ENCODE measurements at places on chromosomes 13 and 19.

- DNase-seq: no peak
Observed at GRCh38 chr19:33150852-33151518, 19.1 kb downstream of the WDR88 start.

DNA sequence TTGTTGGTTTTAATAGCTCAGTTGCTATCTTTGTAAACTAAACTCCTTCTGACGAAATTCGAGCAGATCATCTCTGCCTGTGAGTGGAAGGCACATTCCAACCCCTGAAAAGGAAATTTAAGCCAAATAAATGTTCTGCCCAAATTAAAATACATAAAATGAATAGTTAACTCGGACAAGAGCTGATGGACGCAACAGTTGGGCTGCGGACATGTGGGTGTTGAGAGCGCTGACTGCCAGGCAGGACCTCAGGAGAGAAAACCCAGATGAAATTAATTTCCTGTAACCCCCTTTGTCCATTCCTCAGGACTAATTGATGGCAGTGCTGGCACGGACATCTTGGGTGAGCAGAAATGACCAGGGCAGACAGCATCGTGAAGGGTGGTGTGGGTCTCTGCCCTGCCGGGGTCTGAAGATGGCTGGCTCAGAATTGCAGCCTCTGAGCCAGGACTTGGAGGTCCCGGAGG lies 86.5 kb downstream of the TSHZ3 start:
- DNase-seq: no peak

DNA sequence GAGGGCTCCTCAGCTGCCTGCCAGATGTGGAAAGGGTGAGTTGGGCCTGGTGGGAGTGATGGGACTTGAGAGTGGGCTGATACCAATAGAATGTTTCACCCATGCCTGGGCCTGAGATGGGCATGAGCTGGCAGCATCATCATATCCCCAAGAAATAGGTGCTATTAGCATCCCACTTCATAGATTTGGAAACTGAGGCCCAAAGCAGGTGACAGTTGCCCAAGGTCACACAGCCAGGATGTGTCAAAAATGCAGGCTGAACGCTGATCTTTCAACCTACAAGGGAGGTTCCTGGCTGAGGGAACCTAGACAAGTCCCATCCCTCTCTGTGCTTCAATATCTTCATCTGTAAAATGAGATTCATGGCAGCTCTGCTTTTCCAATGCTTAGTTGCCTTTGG lies 4.6 kb downstream of the SYDE1 start:
- DNase-seq: no peak

DNA sequence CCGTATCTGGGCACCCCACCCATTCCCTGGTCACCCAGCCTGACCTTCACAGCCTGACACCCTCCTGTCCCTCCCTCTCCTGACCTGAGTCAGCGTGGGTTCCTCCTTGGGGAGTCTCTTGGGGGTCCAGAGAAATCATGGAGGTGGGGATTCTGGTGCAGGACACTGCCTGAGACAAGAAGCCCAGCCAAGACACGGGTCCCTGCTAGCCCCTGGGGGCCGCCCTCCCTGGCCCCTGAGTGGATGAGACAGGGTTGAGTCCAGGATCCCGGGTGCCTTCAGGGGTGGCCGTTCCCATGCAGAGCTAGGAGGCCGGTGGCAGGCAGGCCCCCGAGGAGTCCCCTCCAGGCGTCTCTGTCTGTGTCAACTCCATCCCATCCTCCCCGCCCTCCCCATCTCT lies 1.6 kb downstream of the MAP2K7 start:
- DNase-seq: no peak

DNA sequence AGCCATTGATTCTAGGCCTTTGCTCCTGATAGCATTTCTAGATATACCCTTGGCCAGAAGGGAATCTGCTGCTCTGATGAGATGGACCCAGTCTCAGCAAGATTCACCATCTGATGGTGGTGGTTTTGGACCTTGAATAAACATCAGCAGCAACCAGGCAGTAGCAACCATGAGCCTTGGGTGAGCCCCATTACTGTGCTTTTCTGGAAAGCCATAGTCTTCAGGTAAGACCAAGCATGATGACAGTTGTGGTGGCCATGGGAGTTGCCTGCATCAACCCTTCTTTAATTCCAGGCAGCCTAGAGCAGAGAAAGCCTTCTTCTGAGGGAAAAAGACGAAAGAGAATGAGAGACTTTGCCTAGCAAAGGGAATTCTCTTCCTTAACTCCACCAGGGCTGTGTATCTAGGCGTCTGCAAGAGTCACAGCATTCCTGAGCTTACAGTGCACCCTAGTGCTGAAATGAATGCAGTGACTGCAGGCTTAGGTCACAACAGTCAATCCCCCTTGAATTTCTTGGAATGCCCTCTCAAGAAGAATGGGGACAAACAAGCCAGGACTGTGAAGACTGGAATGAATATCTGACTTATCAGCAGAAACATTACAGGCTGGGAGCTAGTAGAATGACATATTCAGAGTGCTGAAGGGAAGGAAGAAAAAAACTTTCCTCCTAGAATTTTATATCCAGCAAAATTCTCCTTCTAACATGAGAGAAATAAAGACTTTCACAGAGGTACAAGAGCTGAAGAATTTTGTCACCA lies 942.4 kb upstream of the PCDH20 start:
- no peak for DNase-seq

DNA sequence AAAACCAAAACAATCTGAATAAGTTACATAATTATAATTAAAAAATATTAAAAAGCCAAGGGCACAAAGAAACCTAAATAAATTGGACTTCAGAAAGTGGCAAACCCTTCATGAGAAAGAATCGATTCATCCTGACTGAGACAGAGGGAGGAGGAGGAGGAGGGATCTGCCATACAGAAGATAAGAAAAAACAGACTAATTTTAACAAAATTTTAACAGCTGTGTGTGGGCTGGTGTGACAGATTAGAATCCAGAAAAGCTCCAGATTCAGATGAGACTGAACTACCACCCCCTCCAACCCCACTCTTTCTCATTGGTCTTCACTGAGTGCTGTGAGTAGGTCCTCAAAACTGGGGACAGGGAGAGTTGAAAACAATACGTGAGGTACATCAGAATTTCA lies 111.5 kb upstream of the HTR2A start:
- DNase-seq: no peak

DNA sequence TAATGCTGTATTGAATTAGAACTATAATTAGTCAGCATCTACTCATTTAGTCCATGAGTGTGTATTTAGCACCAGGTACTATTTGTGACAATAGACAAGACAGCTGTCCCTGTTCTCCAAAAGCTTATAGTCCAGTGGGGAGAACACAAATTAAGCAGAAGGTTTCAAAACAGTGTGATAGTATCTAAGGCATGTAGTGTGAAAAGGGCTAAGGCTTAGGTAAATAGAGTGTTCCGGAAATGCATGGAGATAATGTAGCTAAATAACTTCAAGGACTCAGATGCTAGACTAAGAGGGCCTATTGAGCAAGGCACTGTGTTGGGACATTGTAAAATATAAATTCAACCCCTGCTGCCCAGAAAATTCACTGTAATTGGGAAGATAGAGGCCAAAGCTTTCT lies 144.1 kb upstream of the MIR17HG start:
- no peak for DNase-seq

- no peak for DNase-seq
Observed at GRCh38 chr19:35354898-35355297, 3.4 kb upstream of the FFAR3 start.

GRCh38 chr13:53250977-53251376 lies 222.4 kb downstream of the OLFM4 start:
- no peak for DNase-seq

DNA sequence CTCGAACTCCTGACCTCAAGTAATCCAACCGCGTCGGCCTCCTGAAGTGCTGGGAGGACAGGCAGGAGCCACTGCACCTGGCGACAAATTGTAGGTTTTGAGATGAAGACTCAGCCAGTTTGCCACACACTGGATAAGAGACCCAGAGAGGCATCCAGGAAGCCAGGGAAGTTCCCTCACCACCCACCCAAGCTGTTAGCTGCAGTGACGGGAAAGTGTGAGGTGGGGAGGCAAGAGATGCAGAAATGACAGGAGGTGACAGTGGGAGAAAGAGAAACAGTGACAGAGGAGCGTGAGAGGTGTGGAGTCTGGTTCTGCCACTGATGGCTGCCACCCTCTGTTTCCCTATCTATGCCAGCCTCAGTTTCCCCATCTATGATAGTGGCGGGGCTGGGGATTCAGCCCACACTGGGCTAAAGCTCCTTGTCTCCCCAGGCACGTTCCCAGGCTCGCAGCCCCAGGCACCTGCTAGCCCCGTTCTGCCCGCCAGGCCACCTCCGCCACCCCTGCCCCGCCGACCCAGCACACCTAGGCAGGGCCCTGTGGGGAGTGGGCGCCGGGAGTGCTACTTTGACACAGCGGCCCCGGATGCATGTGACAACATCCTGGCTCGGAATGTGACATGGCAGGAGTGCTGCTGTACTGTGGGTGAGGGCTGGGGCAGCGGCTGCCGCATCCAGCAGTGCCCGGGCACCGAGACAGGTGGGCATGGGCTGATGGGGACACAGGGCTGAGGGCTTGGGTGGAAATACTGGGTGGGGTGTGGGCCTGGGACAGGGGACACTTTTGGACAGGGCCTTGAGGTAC lies 21.0 kb downstream of the LTBP4 start:
- no peak for DNase-seq

- DNase-seq: no peak
Observed at GRCh38 chr19:45646345-45646698, 7.1 kb upstream of the EML2 start.

DNA sequence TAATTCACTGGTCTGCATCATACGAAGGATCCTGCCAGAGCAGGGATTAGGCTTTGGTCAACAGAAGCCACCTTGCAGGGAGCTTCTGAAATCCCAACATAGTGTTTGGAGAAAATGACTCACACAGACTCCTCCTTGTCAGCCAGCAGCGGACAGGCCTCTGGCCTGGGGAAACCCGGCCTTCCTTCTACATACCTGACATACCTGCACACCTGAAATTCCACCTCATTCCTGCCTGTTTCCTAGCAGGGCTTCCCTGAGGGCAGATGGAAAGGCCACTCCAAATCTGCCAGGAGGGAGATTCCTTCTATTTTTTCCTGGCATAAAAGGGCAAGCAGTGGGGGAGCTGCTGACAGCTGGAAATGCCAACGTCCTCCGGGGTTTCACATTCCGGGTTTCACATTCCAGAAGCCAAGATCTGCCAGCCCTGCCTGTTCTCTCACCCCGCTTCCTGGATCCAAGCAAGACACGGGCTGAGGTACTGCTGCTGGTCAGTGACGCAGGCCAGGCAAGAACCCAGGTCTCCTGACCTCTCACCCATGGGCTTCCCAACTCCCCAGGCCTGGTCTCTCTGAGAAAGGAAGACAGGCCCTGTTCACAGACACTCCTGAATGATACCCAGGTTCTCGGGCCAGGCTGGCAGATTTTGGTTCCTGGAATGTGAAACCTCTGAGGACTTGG lies 18.2 kb upstream of the IGFL1 start:
- no peak for DNase-seq

DNA sequence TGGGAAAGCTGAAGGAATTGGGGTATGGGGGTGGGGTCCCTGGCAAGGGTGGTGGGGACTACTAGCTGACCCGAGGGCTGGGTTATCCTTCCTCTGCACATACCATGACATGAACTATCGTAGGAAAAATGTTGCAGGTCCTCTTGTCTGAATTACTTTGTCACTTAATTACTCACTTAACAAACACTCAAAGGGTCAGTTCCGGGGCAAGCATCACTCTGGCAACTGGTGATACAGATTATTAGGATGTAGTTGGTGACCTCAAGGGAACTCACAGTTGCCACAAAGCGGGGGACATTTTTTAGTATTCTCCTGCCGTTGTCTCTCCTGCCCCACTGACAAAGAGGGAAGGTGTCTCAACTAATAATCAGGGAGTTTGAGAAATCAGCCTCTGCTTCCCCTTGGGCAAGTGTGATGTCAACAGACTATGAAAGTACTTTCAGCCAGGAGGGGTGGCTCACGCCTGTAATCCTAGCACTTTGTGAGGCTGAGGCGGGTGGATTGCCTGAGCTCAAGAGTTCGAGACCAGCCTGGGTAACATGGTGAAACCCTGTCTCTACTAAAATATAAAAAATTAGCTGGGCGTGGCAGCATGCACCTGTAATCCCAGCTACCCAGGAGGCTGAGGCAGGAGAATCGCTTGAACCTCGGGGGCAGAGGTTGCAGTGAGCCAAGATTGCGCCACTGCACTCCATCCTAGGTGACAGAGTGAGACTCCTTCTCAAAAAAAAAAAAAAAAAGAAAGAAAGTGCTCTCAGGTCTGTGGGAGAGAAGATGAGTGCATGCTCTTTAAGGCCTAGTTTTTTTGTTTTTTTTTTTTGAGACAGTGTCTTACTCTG lies 10.3 kb downstream of the DNAJB1 start:
- no peak for DNase-seq

- DNase-seq: no peak
Observed at GRCh38 chr13:45718063-45718462, 15.9 kb downstream of the CBY2 start.

DNA sequence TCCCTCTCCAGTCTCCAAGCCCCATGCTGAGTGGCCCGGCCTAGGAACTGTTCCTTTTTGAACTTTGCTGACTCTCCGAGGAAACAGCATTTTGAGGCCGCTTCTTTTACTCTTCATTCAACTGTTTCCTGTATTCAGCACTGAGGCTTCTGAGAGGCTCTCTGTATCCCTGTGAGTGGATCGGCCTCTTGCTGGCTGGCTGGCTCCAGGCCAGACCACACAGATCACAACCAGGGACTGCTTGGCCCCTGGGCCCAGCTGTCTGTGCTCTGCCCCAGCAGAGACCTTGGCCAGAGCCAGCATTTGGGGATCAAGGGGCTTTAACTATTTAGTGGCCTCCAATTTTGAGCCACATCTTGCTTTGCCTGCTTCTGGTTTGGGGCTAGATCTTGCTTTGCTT lies 75.6 kb upstream of the KL start:
- no peak for DNase-seq

DNA sequence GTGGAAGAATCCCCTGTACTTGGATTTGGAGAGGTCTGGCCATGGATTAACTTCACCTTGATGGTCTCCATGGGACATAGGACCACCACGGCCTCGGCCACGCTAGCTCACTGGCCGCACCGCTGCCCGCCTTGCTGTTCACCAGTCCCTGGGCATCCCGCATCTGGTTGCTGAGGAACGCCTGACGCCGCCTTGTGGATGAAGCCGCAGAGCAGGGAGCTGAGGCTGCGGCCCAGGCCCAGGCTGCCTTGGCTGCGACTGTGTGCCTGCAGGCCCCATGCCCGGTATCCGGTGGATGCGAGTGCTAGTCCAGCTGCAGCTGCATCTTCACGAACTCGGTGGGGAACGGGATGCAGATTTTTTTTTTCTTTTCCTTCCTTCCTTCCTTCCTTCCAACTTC lies 1407.1 kb downstream of the UQCRFS1 start:
- no peak for DNase-seq
